ENCODE measurements at places on chromosomes 16 and 17.

DNA sequence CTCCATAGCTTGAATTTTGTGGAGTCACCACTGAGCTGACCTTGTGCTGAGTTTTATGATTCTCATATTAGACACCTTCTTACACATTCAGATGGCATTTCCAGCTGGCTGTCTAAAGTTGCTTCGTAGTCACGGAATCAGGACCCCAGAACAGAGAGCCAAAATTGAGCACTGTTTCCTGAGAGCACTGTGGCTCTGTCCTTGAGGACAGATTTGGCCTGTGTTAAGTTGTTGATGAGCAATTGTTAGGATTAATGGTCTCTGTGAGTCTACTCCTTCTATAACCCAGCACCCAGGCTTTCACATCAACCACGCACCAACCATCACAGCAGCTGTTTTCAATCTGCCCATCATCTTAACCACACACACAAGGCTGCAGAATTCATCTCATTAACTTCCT is 277.5 kb upstream of the HSBP1 start:
- no peak for DNase-seq

- no peak for DNase-seq
These were observed 166.4 kb downstream of the TANC2 start for GRCh38 chr17:63132459-63132911.

GRCh38 chr17:72142614-72143013 is 21.8 kb downstream of the SOX9 start:
- DNase-seq, result no peak

DNA sequence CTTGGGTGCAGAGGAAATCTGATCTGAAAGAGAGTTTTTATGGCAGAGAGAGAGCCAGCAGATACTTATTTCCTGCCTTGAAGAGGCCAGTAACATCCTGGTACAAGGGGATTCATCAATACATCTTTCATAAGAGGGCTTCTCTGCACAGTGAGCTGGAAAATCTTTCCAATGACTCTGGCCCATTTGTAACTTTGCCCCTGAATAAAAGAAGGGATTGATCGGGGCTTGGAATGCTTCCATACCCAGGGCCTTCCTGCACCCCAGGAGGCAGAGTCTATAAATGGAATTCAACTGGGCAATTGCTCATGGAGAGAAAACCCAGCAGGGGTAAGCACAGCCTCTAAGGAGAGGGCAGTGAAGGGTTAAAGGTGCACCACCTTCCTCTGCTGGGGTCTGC is 163.3 kb downstream of the XYLT1 start:
- DNase-seq, result no peak

DNA sequence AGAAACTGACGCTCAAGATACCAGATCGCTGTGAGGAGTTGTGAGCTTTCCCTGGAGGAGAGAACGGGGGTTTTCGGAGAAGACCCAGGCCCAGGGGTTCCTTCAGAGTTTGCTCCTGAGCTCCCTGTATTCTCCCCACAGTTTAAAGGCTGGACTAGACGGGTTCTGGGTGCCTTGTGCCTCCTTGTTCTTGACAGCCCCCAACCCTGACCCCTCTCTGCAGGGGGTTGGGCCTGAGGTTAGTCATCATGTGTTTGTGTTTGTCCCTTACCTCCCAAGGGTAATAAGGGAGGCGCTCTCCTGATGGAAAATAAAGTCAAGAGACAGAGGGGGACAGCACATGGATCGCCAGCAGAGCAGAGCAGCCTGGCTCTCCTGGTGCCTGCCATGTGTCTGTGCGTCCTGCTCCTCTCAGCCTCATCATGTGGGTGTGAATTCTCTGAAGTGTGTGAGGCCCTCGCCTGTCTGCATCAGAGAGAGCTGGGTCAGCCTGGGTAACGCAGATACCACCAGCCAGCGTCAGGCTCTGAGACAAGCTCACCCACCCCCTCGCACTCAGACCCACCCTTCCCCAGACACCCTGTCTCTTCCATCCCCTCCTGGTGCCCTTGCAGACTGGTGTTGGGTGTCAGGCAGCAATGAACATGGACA is 8.7 kb downstream of the HEXIM2 start:
- no peak for DNase-seq

- DNase-seq, result no peak
These were observed 607 bp downstream of the KATNIP start for GRCh38 chr16:27550582-27550920.

DNA sequence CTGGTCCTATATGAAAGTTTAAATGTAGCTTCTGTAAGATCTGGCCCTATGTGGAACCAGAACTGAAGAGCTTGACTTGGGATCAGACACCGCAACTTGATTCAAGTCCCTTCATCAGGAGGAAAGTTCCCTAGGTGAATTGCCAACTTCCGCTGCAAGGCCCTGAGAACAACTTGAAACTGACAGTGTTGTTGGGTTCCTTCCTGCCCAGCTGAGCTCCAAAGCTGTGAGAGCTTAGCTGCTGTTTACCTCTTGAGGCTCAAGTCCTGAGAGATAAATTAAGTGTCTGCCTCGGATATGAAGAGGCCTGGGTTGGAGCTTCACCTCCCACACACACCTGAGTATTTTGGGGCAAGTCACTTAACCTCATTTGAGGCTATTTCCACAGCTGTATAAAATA is 44.7 kb downstream of the REXO5 start:
- DNase-seq, result no peak

DNA sequence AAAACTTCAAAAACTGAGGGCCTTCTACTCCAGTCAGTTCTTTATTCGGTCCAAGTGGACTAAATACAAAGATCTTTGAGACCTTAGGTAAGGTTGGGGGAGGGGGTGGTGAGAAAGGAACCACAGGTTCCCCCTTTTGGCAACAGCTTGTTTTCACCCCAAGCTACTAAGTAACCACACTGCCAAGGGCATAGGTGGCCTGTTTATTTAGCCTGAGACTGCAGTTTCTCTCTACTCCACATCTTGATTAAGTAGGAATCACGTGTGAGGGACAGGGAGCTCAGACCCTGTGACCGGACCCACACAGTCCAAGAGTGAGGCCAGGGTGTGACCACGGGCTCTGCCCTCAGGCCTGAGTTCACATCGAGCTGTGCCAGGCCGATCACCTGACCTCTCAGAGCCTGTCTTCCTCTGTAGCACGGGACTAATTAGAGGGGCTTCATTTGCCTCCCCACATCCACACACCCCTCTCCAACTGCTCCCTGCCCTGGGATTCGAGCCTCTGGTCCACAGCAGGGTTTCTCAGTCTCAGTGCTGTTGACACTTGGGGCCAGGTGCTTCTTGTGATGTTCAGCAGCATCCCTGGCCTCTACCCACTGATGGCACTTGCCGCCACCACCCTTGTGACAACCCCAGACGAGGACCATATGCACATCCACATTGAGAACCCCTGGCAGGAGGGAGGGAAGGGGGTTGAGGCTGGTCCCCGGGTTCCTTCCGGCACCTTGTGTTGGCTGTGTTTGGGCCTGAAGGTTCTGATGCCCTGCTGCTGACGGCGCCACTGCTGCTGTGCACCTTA is 17.8 kb downstream of the ST6GALNAC2 start:
- no peak for DNase-seq

- DNase-seq, result no peak
These were observed 121.7 kb upstream of the CDC42EP4 start for GRCh38 chr17:73433501-73433900.

- no peak for DNase-seq
These were observed at the start of gene MSI2 for GRCh38 chr17:57255776-57256681. TSS of gene MSI2 (plus strand) at chr17:57256523. CDS start at chr17:57256743, 220 bp downstream.

- no peak for DNase-seq
These were observed 35.3 kb downstream of the FAM20A start for GRCh38 chr17:68565661-68566441.

GRCh38 chr17:80830020-80830780 is 161.4 kb upstream of the CHMP6 start:
- no peak for DNase-seq

DNA sequence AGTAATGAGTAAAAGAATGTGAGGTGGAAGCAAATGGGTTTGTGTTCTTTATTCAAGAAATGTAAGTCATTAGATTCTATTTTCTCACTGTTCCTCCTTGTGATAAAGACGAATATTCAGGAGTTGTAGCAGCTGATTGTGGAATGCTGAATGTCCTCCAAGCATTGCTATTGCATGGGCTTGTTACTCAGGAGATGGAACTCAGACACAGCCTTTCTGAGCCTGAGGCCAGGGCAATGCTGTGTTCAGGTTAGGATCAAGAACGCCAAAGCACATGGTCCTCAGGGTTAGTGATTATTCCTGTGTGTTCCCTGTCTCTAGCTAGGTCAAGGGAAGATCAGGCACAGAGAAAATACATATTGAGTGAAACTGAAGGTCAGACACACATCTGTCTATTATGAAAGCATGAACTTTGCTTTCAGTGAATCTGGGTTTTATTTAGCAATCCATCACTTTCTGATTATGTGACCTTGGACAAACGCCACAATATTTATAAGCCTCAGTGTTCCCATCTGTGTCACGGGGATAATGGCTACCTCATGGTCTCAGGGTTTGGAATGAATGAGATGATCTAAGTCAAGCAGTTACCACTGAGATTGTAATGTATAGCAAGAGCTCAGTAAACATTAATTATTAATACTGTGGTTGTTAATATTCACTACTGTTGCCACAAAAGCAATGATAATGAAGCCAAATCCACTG is 426.8 kb upstream of the DYNLRB2 start:
- no peak for DNase-seq

GRCh38 chr16:78576941-78577340 is 477.5 kb downstream of the WWOX start:
- no peak for DNase-seq

- DNase-seq, result no peak
These were observed 4.0 kb downstream of the HAP1 start for GRCh38 chr17:41730479-41730878.

DNA sequence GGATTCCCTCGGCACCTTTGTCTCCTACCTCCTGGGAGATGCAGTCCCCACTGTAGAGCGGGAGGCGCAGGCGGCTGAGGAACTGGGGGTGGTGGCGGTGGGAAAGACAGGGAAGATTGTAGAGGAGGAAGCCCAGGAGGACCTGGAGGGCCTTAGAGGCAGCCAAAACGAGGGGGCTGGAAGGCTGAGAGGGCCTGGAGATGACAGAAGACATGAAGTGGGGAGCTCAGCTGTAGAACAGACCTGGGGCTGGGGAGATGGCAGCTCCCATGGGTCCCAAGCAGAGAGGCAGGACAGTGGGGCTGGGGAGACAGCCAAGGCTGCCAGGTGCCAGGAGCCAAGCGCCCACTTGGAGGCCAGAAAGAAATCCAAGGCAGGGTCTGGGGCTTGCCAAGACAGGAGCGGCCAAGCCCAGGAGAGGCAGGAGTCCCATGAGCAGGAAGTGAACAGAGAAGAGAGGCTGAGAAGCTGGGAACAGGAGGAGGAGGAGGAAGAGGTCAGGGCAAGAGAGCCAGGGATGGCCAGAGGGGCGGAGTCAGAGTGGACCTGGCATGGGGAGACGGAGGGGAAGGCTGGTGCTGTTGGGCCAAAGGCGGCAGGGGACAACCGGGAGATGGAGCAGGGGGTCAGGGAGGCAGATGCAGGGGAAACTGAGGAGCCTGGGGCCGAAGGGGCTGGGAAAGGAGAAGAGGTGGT is 803 bp downstream of the APOBR start:
- no peak for DNase-seq

- DNase-seq, result no peak
These were observed 135.9 kb downstream of the KATNIP start for GRCh38 chr16:27685807-27686206.

DNA sequence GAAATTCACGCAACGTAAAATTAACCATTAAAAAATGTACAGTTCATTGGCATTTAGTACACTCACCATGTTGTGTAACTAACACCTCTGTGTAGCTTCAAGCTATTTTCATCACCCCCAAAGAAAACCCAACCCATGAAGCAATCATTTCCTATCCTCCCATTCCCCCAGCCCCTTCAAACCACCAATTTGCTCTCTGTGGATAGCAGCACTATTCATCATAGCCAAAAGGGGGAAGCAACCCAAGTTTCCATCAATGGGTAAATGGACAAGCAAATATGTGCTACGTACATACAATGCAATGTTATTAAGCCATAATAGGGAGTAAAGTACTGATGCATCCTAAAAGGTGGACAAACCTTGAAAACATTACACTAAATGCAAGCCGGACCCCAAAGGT is 10.9 kb upstream of the KRT222 start:
- no peak for DNase-seq

DNA sequence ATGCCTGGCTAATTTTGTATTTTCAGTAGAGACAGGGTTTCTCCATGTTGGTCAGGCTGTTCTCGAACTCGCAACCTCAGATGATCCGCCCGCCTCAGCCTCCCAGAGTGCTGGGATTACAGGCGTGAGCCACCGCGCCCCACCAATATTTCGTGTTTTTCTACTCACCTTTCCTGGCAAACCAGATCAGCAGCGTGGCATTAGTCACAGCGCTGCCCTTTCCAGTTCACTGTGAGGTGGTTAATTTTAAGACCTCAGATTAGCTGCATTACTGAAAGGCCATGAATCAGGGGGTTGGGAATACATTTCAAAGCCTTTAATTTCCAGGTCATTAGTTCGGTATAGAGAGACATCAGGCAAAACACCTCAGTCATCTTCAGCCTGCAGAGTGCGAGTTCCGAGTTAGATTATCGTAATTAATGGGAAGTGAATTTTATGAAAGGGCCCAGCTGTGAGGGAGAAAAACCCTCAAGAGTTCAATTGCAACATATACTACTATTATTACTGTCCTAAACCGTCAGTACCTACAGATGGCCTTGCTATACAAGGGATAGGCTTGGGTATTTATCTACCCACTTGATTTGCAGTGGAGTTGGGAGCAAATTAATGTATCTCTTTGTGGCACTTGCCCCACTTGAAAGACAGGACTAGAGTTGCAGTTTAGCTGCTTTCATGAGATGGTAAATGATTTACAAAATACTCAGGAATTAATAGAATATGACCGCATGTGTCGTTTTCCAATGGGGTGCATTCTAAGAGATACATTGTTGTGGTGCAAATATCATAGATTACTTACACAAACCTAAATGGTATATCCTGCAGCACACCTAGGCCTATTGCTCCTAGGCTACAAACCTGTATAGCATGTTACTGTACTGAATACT is 2.1 kb upstream of the USP32 start:
- DNase-seq, result no peak

DNA sequence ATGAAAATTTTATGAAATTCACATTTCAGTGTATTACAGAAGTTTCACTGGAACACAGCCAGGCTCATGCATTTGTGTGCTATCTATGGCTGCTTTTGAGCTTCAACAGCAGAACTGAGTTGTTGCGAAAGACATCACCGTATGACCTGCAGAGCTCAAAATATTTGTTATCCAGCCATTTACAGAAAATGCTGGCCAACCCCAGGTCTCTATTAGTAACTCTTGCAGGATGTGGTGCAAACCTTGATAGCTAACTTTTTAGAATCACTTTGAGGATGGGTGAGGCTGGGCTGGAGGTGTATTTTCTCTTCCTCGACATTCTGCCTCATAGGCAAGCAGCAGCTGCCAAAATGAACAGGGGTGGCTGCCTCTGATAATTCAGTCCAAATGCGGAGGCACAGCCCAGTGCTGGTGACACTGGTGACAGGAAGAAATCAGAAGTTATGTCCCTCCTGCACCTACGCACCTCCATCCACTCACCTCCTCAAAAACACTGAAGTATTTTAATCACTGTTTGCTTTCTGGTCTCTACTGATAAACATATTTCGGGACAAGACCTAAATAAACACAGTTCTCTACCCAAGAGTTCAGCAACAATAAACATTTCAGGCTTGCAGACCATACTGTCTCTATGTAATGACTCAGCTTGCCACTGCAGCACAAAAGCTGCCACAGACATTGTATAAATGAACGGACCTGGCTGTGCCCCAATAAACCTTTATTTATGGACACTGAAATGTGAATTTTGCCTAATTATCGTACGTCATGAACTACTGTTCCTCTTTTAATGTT is 28.5 kb downstream of the ARHGAP17 start:
- no peak for DNase-seq

- no peak for DNase-seq
These were observed 71.5 kb downstream of the WWP2 start for GRCh38 chr16:69833357-69834282.

- no peak for DNase-seq
These were observed 1.2 kb downstream of the ATP6V0A1 start for GRCh38 chr17:42459801-42460281.

Measured in iPS DF 6.9 (cell line).